T1000 (cell line): ENCODE measurements at places on chromosomes 11 and 22.

- peak; percentile 45 for DNase-seq
Measured at GRCh38 chr11:7571640-7572000, 57.8 kb downstream of the PPFIBP2 start.

DNA sequence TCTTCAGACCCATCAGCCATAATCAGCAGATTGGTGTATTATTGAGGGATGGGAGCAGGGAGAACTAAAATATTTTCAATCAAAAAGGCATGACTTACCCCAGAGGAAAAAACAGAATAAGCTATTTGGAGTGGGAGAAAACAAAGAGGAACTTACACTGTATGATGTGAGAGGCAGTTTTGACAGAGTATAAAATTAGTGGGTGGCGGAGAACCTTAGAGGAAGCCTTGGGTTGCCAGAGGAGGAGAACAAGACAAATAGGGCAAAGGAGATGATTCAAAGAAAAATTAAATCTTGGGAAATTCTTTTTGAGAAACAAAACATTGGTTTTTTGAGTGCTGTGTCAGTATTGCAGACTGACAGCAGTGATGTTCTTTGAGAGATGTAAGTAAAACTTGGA lies 285.0 kb downstream of the C11orf87 start:
- no peak for DNase-seq

DNA sequence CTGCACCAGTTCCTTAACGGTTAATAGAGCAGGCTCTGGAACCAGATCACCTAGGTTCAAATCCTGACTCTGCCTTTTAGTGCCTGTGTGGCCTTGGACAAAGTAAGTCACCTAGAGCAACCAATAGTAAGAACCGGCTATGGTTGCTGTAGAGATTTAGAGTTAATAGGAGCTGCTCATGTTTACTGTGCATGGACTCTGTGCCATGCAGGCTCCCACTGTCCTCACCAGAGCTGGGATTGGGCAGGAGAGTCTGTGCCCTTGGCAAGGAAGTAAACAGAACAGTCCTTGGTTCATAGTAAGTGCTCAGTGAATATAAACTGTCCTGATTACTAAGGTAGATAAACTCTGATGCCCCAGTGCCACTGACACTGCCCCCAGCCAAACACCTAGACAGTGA lies 1.4 kb upstream of the TP53I11 start:
- no peak for DNase-seq

- no peak for DNase-seq
Measured at GRCh38 chr11:11113626-11114025, 239.4 kb downstream of the CSNK2A3 start.

DNA sequence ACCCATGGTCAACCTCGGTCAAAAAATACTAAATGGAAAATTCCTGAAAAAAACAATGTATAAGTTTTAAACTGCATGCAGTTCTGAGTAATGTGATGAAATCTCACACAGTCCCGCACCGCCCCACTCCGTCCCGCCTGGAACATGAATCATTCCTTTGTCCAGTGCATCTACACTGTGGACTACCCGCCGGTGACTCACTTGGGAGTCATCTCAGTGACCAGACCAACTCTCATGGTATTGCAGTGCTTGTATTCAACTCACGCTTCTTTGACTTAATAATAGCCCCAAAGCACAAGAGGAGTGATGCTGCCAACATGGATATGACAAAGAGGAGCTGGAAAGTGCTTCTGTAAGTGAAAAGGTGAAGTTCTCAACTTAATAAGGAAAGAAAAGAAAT lies 48.8 kb downstream of the ARHGAP32 start:
- peak; percentile 71 for DNase-seq

GRCh38 chr11:132402071-132402684 lies 1031.8 kb downstream of the NTM start:
- no peak for DNase-seq

DNA sequence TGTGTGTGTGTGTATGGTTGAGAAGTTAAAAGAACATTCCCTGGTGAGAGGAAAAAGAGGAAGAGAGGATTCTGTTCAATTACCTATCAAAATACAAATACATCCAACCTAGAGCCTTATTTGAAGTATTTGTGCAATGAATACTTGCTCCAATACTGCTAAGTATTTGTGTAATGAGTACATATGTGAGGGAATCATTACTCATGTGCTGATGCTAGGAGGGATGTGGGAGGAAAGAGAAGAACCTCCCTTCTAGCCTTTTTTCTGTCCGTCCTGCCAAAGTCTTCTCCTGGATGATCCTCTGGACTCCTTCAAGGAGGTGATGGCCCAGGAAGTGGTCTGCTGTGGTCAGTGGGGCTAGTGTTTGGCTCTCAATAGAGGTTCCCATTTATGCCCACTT lies 36.0 kb upstream of the ACCSL start:
- DNase-seq = no peak
